ENCODE measurements at places on chromosomes 2 and 18.

DNA sequence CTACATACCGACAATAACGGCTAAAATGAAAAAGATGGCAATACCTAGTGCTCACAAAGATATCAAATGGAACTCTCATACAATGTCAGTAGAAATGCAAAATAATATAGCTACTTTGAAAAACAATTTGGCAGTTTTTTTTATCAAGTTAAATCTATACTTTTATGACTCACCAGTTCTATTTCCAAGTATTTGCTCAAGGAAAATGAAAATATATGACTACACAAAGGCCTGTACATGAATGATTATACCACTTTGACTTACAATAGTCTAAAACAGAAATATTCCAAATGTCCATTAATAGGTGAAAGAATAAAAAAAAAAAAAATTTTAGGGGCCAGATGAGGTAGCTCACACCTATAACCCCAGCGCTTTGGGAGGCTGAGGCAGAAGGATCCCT is 219.8 kb downstream of the ZRANB3 start:
- DNase-seq = no peak

DNA sequence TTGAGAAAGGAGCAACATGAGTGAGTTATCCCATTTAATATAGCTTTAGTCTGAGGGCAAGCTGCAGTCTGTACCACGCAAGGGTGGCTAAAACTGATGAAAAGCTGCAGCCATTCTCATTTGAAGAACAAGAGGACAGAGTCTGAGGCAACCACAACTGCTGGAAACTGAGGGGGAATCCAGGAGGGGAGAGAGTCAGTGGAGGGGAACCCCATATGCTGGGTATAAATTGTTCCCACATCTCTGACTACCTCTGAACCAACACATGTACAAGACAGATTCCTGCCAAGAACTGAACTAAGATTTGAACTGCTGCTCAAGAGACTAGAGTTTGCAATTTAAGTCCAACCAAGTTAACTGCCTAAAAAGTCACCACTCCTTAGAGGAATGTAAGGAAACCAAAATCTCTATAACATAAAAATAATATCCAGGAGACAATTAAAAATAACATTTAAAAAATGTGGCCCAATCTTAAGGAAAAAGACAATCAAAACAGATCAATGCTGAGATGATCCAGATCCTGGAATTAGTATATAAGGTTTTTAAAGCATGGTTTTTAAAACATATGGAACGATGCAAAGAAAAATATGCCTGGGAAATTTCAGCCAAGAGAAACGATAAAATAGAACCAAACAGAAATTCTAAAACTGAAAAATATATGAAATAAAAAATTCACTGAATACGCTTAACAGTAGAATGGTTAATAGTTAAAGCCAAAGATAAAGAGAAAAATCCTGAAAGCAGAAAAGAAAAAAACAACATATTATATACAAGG is 11.2 kb downstream of the CWC22 start:
- DNase-seq = no peak

DNA sequence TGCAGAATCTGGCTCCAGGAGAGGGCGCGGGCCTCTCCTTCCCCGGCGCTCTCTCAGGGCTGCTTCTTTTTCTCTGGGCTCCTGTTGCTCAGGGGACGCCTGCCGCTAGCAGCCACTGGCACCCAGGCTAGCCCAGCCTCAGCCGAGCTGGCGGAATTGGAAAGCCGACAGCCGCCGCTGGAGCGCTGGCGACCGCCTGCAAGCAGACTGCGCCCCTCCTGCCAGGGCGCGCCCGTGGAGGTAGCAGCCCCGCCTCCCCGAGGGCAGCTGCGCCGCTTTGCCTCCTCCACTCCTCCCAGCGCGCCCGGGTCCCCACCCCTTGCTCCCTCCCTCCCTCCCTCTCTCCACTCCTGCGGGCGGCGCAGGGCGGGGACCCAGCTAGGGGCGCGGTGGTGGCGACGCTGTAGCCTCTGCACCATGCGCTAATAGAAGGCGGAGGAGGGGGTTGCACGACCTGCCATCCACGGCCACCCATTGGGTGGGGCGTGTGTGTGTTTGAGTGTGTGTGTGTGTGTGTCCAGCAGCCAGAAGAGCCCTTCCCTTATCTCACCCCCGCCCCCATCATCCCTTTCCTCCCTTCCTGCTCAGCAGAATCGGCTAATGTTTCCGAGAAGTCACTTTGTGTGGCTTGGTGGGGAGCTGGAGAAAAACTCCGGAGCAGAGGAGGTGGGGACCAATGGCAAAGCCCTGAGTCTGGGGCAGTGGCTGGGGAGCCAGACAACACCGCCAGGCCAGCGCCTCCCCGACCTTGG is at the start of gene SCN9A:
Gene SCN9A (minus strand): TSS at position 209 of the 752 bp plus-strand sequence. CDS start 64,188 bp downstream, outside the sequence.
- DNase-seq = peak; percentile 95

- no peak for DNase-seq
Observed at GRCh38 chr2:197245829-197246804, 64.5 kb downstream of the ANKRD44 start.

DNA sequence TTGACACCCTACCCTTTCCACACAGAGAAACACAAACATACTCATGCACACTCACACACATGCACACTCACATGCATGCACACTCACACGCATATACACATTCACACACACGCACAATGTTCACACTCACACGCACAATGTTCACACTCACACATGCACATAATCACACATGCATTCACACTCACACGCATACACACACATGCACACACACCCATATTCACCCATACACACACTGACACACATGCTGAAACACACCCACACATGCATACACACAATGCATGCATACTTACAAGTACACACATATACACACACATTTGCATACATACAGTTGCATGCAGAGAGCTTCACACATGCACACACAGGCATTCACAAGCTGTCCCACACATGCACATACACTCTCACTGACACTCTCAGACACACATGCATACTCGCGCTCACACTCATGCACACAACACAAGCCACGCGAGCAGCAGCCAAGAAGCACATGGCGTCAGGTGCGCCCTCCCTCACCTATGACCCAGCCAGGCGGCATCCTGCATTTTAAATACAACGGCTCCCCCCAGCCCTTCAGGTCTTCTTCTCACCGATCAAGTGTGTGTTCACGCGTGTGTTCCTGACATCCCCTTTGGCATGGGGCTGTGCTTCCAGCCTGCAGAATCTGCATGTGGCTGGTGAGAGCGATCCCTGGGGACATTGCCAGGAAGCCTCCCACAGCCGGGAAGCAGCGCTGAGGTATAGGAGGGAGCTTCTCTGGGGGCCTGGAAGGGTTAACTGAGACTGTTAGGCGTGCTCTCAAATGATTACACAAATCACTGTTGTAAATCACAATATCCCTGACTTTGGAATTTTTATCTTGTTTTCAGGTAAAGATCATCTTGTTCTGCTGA is 195.1 kb downstream of the RTP5 start:
- DNase-seq = no peak

DNA sequence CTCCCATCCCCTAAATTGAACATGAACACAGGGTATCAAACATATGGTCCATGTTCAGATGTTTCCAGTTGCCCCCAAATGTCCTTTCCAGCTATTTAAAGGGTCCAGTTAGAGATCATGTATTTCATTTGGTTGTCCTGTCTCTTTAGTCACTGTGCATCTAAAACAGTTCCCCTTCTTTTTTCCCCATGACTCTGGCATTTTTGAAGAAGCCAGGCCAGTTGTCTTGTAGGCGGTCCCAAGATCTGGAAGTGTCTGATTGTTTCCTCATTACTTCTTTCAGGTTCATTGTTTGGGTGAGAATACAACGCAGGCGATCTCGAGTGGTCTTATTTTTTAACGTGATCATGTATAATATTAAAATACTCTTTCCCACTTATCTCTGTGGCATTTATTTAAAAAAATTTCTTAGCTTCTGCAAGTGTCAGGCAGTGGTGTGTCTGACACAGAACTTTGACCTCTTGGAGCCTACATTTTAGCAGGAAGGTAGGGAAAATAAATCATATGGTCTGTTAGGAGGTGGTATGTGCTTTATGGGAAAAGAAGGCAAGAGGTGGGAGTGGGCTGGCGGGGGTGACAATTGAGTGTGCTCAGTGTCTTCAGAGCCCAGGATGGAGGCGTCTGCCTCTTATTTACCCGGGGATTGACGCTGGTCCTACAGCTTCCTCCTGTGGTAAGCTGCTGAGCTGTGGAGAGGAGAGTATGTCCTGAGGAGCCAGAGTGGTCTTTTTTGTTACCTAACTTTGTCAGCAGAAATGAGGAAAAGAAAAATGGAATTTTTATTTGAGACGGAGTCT is 8.1 kb downstream of the RAB31 start:
- DNase-seq = no peak

DNA sequence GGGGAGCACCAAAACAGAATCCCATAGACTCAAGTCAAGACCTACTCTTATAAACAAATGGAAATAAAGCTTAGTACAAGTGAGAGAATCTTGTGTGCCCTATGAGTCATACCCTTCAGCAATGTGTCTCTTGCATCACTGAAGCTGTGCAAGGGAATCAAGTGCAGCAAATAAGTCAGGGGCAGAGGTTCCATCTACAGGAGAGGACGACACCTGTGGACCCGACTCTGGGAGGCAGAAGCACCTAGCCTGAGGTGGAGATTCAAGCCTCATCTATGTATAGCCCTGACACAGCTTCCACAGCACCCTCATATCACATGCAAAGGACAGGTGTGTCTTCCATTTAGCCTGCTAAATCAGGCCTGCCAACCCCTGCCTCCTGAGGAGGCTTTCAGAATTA is 298.2 kb downstream of the CNTNAP5 start:
- DNase-seq = no peak

All from NCI-H146 (cell line).